ENCODE measurements at places on chromosomes 11 and 22.

DNA sequence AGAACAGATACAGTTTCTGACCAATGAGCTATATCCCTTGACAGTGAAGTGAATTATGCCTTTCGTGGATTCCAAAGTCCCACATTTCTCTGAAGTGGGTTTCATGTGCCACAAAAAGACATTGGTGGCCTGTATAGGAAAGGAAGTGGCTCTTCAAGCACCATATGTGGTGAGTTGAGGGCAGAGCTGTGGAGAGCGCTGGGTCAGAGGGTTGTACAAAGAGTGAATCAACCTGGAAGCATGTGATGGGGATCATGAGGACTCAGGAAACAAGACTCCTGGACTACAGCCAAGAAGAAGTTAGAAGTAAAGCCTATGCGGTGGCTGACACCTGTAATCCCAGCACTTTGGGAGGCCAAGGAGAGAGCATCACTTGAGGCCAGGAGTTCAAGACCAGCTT lies 579 bp upstream of the SLC5A4 start:
- no peak for DNase-seq

DNA sequence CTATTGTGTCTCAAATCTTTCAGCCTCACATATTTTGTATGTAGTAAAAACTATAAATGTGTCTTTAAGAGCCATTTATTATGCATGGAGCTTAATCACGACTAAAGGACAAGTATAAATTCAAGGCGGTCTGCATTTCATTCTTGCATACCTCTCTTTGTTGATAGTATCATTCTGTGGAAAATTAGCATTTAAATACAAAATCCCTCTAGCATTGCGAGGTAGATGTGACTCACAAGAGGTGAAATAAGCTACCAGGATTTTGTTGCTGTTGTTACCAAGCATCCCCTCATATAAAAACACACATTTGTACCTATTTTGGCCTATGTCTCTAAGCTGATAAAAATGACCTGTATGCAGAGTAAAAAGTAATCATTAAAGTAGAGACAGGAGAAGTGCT lies 537.4 kb upstream of the LUZP2 start:
- DNase-seq: no peak

GRCh38 chr11:59141673-59142460 lies 789 bp upstream of the FAM111A start:
- no peak for DNase-seq

GRCh38 chr11:16613512-16614381 lies 124.7 kb upstream of the C11orf58 start:
- peak; percentile 49 for DNase-seq

- no peak for DNase-seq
Observed at GRCh38 chr11:13101644-13102512, 92.8 kb downstream of the RASSF10 start.

GRCh38 chr11:56950510-56950909 lies 38.2 kb upstream of the OR5AK2 start:
- no peak for DNase-seq

- no peak for DNase-seq
Observed at GRCh38 chr22:48695251-48695650, 1132.4 kb downstream of the BRD1 start.

GRCh38 chr11:82936261-82936660 lies 34.7 kb downstream of the DDIAS start:
- DNase-seq: no peak

DNA sequence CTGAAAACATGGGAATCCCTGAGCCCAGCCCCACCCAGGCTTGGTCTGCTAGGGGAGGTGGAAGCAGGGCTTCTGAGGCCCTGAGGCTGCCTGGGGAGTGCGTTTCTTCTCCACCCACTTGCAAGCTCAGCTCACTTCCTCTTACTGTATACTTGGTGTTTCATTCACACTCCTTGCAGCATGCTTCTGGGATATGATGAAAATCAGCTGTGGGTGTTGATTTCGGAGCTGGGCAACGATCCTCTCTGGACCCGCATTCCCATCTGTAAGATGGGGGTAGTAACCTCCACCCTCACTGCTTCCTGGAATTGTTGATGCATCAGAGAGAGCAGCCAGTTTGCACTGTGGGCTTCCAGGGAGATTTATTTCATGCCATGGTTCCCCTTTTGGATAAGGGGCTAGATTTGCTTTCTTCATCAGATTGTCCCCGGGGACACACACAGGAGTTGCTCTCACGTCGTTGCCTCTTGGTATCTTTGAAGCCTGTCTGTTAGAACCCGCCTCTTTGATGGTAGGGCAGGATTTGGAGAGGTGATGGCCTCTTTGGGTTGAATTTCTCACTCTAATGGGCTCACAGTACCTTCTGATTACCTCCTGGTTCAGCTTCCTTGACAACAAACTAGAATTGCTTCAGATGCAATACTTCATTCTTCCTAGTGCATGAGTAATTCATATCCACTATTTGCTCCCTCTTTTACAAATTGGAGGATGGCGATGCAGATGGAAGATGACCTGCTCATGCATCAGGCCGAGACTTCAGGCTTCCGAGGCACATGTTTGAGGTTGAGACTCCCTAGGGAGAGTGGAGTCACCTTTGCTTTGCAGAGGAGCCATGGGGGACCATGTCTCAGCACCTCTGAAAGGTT lies 40.4 kb downstream of the BCR start:
- DNase-seq: no peak

GRCh38 chr11:2258501-2259465 lies 11.6 kb downstream of the ASCL2 start:
- DNase-seq: no peak

GRCh38 chr11:119684361-119685110 lies 44.5 kb downstream of the NECTIN1 start:
- no peak for DNase-seq

- DNase-seq: no peak
Observed at GRCh38 chr22:36360011-36360410, 27.8 kb downstream of the MYH9 start.

DNA sequence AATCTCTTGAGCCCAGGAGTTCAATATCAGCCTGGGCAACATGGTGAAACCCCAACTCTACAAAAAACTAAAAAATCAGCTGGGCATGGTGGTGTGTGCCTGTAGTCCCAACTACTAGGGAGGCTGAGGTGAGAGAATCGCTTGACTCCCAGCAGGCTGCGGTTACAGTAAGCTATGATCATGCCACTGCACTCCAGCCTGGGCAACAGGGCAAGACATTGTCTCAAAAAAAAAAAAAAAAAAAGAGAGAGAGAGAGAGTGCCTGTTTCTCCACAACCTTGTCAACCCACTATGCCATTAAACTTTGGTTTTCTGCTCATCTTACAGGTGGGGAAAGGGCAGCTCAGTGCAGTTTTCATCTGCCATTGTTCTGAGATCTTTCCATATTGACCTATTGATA lies 5.1 kb downstream of the FOLR3 start:
- DNase-seq: no peak

DNA sequence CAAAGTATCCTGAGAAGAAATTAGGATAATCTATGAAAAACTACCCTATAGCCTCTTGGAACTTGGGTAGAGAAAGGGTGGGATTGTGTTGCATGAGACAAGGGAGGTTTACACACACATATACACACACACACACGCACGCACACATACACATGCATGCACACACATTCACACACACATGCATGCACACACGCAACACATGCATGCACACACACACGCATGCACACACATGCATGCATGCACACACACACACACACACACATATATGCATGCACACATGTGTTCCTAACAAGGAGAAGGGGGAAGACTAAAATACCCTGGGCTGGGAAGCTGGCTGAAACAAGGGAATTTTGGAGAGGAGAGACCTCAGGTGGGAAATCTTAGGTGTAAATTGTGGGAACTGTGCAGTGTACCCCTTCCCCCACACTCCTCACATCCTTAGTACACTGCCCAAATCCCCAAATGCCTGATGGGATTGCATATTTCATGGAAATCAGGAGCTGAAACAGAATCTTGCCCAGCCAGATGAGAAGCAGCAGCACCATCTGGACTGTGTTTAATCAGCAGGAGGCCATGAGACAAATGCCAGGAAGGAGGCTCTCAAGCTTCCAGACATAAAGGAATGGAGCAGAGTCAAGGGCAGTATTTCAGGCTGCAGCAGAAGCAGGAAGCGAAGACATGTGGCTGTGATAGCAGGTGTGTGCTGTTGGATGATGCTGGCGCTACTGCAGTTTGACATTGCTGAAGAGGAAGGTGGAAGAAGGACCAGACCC lies 14.6 kb upstream of the POLD3 start:
- DNase-seq: no peak

- DNase-seq: no peak
Observed at GRCh38 chr22:17264321-17265052, 45.3 kb upstream of the ADA2 start.

DNA sequence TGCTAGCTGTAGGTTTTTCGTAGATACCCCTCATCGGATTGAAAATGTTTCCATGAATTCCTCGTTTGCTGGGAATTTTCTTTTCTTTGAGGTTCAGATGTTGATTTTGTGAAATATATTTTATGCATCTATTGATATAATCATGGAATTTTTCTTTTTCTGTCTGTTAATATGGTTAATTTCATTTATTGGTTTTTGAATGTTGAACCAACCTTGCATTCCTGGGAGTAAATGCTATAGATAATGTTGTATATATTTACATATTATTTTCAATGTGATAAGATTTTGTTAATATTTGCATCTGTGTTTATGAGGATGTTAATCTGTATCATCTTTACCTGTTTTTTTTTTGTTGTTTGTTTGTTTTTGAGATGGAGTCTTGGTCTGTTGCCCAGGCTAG lies 10.6 kb upstream of the NDUFA6 start:
- DNase-seq: no peak

DNA sequence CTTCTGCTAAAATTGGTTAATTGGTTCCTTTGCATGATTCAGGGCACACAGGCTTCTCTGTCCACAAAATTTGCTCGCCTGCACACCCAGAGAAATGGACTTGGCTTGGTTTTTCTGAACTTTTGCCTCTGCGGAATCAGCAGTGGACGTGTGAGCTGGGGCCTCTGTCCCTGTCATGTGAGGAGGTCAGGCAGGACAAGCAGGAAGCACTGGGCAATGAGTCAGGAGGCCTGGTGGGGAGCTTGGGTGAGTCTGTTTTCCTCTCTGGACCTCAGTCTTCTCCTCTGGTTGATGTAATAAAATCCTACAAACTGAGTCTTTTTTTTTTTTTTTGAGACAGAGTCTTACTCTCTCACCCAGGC lies 10.4 kb upstream of the CELSR1 start:
- no peak for DNase-seq

GRCh38 chr11:73907191-73907590 lies 30.4 kb downstream of the PAAF1 start:
- no peak for DNase-seq
